Lung (tissue), 17 donors: ENCODE measurements at places on chromosomes 7 and 10. TPM values are rescaled to one million over a fixed set of nuclear protein-coding genes. Genes with fewer than 3 reads are reported as not detected.

TMEM184A gene
- total RNA-seq: 1.8 TPM

CRHR2 gene
- not detected for total RNA-seq

PARG gene
- total RNA-seq: 55.7 TPM

DNAH11 gene
- 24.7 TPM for total RNA-seq

LRRC61 gene
- 9.4 TPM for total RNA-seq

XRCC2 gene
- total RNA-seq: 2.9 TPM

FLNC gene
- 13.3 TPM for total RNA-seq

MMP21 gene
- total RNA-seq: 0.21 TPM

ARID5B gene
- 31.0 TPM for total RNA-seq

DNA sequence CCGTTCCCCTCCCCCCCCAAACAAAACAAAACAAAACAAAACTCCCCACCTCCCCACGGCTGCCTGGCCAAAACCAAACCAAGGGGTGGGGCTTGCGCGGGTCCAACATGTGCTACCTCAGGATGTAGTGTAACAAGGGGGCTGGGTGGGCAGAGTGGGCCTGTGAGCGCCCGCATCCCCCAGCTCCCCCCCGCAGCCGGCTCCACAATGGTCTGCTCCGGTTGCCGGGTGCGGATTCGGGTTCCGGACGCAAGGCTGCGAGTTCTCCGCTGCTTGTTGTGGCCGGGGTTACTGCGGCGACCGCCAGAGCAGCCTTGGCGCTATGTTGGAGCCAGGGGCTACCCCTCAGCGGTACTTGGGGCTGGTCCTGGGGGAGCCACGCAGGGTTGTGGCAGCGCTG lies 4.9 kb downstream of the C10orf143 start:
- DNase-seq: peak; percentile 16
- H3K36me3 ChIP-seq: peaks cover 2% of the 10 kb centered on the region
- H3K4me1 ChIP-seq: peaks cover 5% of the 10 kb centered on the region
- H3K4me3 ChIP-seq: no peak overlapping the region
- no peak overlapping the region for H3K27ac ChIP-seq

DNA sequence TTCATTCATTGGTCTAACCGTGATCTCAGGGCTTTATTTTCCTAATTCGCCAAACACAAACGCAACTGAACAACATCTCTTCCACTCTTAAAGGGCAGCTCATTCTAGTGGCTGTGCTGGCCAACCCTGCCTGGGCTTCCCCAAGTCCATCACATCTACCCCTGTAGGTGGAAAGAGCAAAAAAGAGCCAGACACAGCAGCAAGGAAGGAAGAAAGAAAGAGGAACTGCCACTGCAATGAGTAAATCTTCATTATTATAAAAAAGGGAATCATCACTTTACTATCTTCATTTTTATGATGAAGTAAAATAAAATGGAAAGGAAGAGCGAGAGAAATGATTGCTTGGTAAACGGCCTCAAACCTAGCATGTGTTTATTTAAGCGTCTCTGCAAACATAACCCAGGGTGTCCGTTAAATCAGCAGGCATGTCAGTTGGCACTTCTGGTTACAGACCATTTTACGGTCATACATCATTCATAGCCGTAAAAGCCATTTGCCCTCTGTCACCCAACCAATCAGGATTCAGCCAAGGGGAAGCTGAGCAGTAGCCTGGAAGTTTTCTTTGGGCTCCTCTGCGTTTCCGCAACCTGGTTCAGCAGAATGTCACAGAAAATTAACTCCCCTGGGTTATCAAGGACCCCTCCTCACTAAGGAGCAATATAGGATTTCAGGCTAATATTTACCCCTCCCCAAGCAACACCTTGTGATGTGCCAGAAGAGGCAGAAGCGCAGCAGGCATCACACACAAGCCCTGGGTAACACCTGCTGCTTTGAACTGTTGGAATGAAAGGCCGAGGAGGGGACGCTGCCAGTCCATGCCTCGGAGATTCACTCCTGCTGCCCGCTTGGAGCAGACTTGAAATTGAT lies 234.0 kb downstream of the SNX10 start:
- H3K27me3 ChIP-seq: no peaks in the 10 kb centered on the region
- no peak overlapping the region for H3K27ac ChIP-seq
- no peaks in the 10 kb centered on the region for H3K4me1 ChIP-seq
- no peak overlapping the region for H3K4me3 ChIP-seq

- H3K4me1 ChIP-seq: no peaks in the 10 kb centered on the region
- no peaks in the 10 kb centered on the region for H3K36me3 ChIP-seq
- DNase-seq: no peak
- H3K4me3 ChIP-seq: no peak overlapping the region
Measured at GRCh38 chr7:107711301-107711700, 32.6 kb upstream of the CBLL1 start.

- no peaks in the 10 kb centered on the region for H3K36me3 ChIP-seq
- no peak for DNase-seq
- H3K27me3 ChIP-seq: no peaks in the 10 kb centered on the region
Measured at GRCh38 chr7:55441002-55441401, 75.9 kb downstream of the LANCL2 start.

DNA sequence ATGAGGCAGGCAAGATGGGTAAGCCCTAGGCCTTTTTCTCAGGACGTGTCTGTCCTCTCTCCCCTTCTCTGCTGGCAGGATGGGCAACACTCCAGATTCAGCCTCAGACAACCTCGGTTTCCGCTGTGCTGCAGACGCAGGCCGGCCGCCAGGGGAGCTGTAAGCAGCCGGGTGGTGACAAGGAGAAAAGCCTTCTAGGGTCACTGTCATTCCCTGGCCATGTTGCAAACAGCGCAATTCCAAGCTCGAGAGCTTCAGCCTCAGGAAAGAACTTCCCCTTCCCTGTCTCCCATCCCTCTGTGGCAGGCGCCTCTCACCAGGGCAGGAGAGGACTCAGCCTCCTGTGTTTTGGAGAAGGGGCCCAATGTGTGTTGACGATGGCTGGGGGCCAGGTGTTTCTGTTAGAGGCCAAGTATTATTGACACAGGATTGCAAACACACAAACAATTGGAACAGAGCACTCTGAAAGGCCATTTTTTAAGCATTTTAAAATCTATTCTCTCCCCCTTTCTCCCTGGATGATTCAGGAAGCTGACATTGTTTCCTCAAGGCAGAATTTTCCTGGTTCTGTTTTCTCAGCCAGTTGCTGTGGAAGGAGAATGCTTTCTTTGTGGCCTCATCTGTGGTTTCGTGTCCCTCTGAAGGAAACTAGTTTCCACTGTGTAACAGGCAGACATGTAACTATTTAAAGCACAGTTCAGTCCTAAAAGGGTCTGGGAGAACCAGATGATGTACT lies 13.1 kb downstream of the PHKG1 start:
- H3K27ac ChIP-seq: peak overlapping the region; percentile 20
- H3K36me3 ChIP-seq: no peaks in the 10 kb centered on the region
- peak; percentile 87 for DNase-seq
- no peaks in the 10 kb centered on the region for H3K27me3 ChIP-seq
- H3K4me3 ChIP-seq: no peak overlapping the region
- peaks cover 13% of the 10 kb centered on the region for H3K4me1 ChIP-seq

DNA sequence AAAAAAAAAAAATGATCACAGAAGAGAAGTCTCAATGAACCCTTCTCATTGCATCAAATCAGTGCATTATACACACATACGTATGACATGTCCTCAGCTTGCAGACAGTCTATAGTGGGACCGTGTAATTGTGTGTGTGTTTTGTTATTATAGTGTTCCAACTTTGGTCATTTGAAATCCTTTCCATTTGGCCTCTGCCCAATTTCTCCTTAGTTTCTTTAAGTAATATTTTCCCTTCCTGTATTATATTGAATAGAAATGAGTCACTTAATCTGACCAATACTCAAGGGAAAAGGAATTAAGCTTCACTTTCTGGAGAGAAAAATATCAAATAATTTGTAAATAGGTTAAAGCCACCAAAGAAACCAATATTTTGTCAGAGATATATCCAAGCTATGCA lies 415.5 kb upstream of the SORCS1 start:
- no peaks in the 10 kb centered on the region for H3K36me3 ChIP-seq
- H3K27ac ChIP-seq: no peak overlapping the region
- no peaks in the 10 kb centered on the region for H3K27me3 ChIP-seq
- H3K4me1 ChIP-seq: no peaks in the 10 kb centered on the region
- no peak overlapping the region for H3K4me3 ChIP-seq

GRCh38 chr7:30563326-30563942 lies 31.2 kb upstream of the GARS1 start:
- no peak overlapping the region for H3K4me3 ChIP-seq
- H3K27ac ChIP-seq: no peak overlapping the region
- peaks cover 1% of the 10 kb centered on the region for H3K4me1 ChIP-seq
- peaks cover 22% of the 10 kb centered on the region for H3K36me3 ChIP-seq

- no peak overlapping the region for H3K4me3 ChIP-seq
- peak overlapping the region; percentile 78 for H3K27ac ChIP-seq
- no peaks in the 10 kb centered on the region for H3K36me3 ChIP-seq
- no peak for DNase-seq
- peaks cover 40% of the 10 kb centered on the region for H3K4me1 ChIP-seq
- H3K27me3 ChIP-seq: no peaks in the 10 kb centered on the region
Measured at GRCh38 chr10:110274072-110274627, 30.6 kb downstream of the SMNDC1 start.

- H3K4me3 ChIP-seq: no peak overlapping the region
- no peaks in the 10 kb centered on the region for H3K27me3 ChIP-seq
- no peaks in the 10 kb centered on the region for H3K4me1 ChIP-seq
- H3K27ac ChIP-seq: no peak overlapping the region
Measured at GRCh38 chr7:135430626-135431025, 79.3 kb downstream of the CNOT4 start.

DNA sequence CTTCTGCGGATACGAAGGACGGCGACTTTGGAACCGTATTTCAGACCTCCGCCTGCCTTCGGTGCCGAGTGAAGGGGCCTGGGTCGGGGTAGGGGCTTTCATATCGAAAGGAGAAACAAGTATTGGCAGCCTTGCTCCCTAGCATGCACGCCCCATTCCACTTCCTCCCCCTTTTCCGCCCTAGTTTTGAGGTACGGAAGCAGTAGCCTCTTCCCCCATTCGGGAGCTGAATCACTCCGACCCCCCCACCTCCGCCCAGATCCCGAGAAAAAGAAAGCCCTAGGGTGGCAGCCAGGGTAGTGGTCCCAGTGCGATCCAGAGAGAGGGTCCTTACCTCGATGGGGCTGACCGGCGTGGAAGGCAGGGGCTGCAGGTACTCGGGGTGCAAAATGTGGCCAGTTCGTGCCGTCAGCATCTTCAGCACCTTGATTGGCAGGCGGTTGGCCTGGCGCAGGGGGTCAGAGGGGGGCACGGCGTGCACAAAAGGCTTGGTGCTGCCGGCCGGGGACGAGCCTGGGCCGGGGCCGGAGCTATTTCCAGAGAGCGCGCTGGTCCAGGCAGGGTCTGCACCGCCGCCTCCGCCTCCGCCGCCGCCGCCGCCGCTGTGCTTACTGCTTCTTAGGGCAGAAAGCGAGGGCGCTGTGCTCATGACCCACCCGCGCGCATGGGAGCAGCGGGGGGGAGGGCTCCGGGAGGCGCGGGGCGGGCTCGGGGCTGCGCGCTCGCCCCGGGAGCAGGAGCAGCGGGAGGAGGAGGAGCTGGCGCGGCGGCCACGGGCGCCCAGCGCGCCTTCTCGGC lies 594 bp downstream of the ZNF503 start:
- H3K4me3 ChIP-seq: peak overlapping the region; percentile 96
- H3K4me1 ChIP-seq: peaks cover 3% of the 10 kb centered on the region
- H3K36me3 ChIP-seq: peaks cover 13% of the 10 kb centered on the region
- peak; percentile 50 for DNase-seq
- H3K27ac ChIP-seq: peak overlapping the region; percentile 98

GRCh38 chr10:132135053-132135872 lies 51.5 kb upstream of the DPYSL4 start:
- H3K4me1 ChIP-seq: peaks cover 4% of the 10 kb centered on the region
- H3K36me3 ChIP-seq: no peaks in the 10 kb centered on the region
- no peak overlapping the region for H3K27ac ChIP-seq
- no peak for DNase-seq
- H3K4me3 ChIP-seq: no peak overlapping the region

GRCh38 chr10:72116372-72116771 lies 28.0 kb upstream of the SPOCK2 start:
- no peak overlapping the region for H3K4me3 ChIP-seq
- no peaks in the 10 kb centered on the region for H3K4me1 ChIP-seq
- no peak overlapping the region for H3K27ac ChIP-seq

DNA sequence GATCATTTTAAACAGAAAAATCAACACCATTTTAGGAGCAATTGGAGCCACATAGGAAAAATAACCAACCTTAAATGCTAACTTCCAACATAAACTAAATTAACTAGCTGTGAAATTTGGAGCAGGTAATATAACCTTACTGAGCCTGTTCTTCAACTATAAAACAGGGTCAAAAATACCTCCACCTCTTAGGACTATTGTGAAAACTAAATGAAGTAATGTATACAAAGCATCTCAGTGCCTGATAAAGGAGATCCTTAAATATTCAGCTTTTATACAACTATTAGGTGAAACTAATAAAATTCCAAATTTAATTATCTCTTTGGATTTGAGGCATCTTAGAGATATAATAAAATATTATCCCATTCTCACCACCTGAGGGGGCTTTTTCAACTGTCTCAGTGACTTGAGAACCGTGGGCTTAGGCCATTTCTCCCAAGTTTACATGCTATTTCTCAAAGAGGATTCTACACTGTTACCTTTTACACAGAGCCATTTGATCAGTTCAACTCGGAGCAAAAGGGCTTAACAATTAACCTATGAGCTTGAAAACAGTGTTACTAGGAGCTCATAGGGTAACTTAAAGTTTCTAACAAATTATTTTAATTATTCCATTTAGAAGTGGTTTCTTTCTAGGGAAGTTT lies 165.0 kb upstream of the ASAH2 start:
- no peak overlapping the region for H3K4me3 ChIP-seq
- H3K27ac ChIP-seq: no peak overlapping the region
- peak; percentile 51 for DNase-seq
- H3K4me1 ChIP-seq: peaks cover 19% of the 10 kb centered on the region
- no peaks in the 10 kb centered on the region for H3K27me3 ChIP-seq

GRCh38 chr7:43362652-43363034 lies 220.3 kb upstream of the STK17A start:
- H3K27ac ChIP-seq: no peak overlapping the region
- H3K36me3 ChIP-seq: no peaks in the 10 kb centered on the region
- H3K4me3 ChIP-seq: no peak overlapping the region

GRCh38 chr7:106465704-106466468 lies 181.1 kb upstream of the NAMPT start:
- H3K27me3 ChIP-seq: no peaks in the 10 kb centered on the region
- no peaks in the 10 kb centered on the region for H3K36me3 ChIP-seq
- no peak for DNase-seq
- no peak overlapping the region for H3K27ac ChIP-seq
- peaks cover 5% of the 10 kb centered on the region for H3K4me1 ChIP-seq

DNA sequence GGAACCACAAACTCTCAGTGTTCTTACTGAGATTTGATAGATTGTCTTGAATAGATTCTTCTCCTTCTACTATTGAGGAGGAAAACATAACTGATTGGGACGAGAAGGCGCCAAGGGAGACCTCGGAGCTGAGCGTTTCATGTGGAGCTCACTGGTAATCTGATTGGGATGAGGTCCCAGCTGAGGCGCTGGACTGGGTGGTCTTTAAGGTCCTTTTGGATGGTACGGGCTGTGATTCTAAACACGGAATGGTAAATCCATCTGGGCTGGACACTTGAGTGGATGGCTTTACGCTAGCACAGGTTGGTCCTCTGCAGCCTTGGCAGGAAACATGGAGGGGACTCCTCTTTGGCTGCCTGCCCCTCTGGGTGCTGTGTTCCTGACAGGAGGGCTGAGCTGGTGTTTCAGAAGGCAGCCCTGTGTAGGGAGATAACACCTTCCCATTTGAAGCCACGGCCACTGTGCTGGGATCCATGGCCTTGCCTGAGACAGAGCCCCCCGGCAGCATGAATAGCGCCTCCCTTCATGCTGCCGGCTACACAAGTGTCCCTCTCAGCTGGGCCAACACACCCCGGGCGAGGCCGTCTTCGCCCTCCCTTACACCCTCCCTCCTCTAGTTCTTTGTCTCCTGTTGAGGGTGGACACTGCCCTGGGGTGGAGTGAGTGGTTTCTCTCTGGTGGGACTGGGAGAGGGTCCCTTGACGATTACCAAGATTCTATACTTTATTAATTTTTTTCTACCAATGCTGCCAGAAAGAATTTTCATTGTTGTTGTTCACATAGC lies 203.2 kb upstream of the SHH start:
- no peaks in the 10 kb centered on the region for H3K36me3 ChIP-seq
- H3K27ac ChIP-seq: no peak overlapping the region
